ENCODE measurements at places on chromosomes 11 and 22.

GRCh38 chr11:8063324-8063723 is 17.7 kb upstream of the TUB start:
- no peak for DNase-seq

- no peak for DNase-seq
Measured at GRCh38 chr11:78708388-78708787, 133.7 kb upstream of the NARS2 start.

GRCh38 chr11:34614344-34615104 is 6.4 kb upstream of the EHF start:
- no peak for DNase-seq

GRCh38 chr11:122863704-122864326 is 18.7 kb upstream of the JHY start:
- peak; percentile 52 for DNase-seq

DNA sequence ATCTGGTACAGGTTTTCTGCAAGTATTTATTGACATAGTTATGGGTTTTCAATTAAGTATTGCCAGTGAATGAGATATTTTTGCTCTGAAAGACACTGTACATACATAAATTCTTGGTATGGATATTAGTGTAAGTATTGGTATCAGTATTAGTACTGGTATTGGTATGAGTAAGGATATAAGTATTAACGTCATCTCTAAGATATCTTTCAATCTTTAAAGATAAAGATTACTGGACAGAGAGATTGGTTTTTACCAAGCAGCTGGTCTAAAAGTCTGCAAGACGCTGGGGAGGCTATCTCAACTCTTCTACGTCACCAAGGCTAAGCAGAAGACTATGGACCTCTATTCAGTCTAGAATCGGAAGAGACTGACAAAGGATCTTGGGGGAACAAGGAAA is 234.5 kb downstream of the NXPE2 start:
- no peak for DNase-seq

DNA sequence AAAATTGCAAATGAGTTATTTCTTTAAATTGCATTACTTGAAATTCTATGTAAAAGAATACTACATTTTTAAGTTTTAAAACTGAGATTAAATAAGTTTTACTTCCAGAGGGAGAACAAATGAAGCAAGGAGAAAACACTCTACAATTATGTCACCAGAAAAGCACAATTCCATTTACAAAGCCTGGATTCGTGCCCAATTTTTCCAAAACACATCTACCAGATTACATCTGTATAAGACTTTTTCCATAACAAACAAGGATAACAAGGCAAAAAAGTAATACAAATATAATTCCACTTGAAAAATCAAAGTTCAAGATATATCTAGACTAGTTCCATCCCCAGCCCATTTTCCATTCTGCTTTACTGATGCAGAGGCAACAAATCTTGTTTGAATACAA is 40.5 kb downstream of the MTMR2 start:
- no peak for DNase-seq

GRCh38 chr11:119419834-119420492 is 3.0 kb downstream of the THY1 start:
- no peak for DNase-seq

DNA sequence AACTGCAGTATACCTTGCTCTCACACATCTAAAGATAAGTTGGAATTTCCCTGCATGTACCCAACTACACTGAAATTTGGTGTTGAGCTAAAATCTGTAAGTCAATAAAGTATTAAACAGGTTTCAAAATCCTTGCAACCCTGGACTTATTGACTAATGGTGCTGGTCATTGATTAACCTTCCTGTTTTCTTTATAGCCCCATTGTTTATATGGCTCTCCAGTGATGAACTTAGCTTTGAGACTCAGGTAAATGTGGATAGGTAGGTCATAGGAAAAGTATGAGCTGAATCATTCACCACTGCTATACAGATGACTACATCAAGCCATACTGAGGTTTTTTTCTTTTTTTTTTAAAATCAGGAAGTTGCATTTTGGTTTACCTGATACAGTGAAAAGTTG is 132.7 kb downstream of the FAT3 start:
- no peak for DNase-seq

- peak; percentile 44 for DNase-seq
Measured at GRCh38 chr11:107916671-107917241, 11.5 kb upstream of the RAB39A start.

- DNase-seq: no peak
Measured at GRCh38 chr11:110454609-110455008, 24.9 kb downstream of the FDX1 start.

GRCh38 chr11:29623144-29623722 is 393.6 kb downstream of the KCNA4 start:
- no peak for DNase-seq

DNA sequence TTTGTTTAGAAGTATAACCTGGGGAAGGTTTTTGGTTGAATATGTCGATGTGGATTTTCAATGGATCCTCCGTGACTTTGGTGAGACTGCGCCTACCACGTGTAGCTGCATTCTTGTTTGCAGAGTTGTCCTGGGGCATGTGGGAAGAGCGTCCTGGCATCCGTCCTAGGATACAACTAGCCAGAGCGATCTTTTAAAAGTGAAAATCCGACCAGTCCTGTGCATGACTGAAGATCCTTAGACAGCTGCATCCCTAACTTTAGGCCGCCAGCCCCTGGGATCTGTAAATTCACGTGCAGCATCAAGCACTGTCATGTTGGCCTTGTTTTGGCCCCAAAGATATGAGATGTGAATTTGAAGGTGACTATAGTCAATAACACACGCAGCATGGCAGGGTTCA is 22.4 kb upstream of the THY1 start:
- no peak for DNase-seq

GRCh38 chr11:9922806-9923205 is 258.9 kb downstream of the SWAP70 start:
- DNase-seq: no peak

DNA sequence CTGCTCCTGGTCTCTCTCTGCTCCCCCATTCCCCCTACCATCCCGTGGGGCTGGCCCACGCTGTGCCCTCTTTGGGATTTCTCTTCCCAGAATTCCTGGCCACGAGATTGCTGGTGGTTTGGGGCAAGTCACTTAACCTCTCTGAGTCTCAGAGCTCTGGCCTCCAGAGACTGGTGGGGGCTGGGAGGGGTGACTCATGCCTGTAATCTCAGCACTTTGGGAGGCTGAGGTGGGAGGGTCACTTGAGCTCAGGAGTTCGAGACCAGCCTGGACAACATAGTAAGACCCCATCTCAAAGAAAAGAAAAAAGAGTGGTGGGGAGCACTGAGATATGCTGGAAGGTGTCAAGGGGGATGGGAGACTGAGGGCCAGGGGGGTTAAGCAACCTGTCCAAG is 18.3 kb downstream of the OTUB1 start:
- no peak for DNase-seq
